ENCODE measurements at places on chromosomes 2 and 18. TPM values are rescaled to one million over a fixed set of nuclear protein-coding genes. Genes with fewer than 3 reads are reported as not detected.

- no peak for DNase-seq
Measured at GRCh38 chr18:2848247-2849246, 1.7 kb downstream of the EMILIN2 start.

DNA sequence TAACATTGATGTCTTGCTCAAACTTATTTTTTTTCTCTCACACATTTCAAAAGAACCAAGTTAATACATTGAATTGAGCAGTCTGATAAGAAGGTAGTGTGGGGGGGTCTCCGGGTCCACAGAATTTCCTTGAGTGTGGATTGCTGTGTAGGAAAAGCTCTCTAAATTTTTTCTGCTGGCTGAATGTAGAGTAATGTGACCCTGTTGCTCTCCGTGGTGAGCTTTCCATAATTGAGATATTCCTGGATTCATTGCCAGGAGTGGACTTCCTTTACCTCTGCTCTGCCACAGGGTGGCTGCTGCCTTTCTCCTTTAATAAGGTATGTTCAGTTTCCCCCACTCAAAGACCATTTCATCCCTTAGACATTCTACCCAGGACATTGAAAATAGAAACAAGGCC is 50.9 kb downstream of the PKP4 start:
- DNase-seq = no peak

DNA sequence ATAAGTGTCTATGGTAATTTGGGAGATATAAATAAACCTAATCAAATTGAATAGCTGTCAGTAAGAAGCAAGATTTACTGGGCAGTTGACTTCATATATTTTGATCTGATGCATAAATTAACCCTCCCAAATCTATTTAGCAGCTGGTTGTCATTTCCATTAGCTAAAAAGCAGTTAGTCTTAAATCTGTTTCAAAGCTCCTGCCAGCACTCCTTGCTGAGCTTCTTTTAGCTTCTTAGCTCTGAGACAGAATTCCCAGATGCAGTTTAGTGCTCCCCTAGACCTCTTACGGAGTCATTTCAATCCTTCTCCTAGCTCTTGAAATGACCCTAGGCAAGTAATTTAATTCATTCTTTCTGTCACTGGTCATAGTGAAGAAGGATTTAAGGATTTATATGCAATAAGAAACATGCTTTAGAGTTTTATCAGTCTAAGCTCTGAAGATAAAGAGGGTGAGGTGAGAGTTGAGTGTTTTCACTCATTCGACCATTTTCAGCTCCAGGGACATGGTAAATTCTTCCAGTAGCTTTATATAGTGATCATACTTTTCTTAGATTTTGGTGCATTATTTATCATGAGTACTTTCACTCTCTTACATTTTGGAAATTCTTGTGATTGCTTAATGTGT is 98.9 kb downstream of the PHLPP1 start:
- DNase-seq = no peak

DNA sequence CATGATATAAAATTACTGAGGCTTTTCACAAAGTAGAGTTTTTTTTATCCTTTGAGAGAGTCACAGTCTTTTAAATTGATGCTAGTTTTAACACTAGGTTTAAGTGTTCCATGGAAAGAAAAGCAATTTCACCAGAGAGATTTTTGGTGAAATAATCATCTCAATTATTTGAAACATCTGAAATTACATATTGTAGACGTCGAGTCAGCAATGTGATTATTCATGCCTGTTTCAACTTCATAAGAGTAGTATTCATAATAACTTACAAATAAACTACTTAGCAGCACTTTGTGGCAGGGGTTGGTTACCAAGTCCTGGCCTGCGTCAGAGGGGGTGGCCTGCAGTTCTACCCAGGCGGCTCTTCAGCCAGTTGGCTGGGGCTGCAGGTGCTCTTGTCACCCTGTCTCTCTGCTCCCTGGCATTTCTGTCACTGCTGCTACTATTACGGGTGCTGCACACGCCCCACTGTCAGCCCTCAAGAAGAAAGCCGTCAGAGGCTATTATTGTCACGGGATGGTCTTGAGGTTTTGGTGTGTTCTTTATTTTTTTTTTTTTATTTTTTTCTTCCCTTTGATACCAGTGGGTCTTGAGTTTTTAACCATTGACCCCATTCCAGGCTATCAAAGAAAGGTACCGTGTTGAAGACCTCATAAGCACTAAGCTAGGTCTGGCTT is 50.4 kb downstream of the MALT1 start:
- no peak for DNase-seq

DNA sequence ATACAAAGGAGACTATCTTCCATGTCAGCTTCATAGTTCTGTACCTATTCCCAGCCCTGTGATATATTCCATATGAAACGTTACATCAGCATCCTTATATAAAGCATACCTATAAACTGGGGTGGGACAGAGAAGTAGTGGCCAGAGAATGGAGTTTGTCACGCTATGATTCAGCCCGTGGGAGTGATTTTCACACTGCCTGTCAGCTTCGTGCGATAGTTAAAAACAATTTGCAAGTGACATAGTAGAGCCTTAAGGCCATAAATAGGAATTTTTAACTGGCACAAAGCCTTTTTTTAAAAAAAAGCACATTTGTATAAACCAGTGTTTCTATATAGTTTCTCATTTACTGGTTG is 30.2 kb downstream of the PKP4 start:
- DNase-seq = no peak

- no peak for DNase-seq
Measured at GRCh38 chr2:98298683-98299164, 47.5 kb upstream of the CNGA3 start.

Gene FBXO41
- total RNA-seq = 7.4 TPM

Gene NFE2L2
- total RNA-seq = 126 TPM

DNA sequence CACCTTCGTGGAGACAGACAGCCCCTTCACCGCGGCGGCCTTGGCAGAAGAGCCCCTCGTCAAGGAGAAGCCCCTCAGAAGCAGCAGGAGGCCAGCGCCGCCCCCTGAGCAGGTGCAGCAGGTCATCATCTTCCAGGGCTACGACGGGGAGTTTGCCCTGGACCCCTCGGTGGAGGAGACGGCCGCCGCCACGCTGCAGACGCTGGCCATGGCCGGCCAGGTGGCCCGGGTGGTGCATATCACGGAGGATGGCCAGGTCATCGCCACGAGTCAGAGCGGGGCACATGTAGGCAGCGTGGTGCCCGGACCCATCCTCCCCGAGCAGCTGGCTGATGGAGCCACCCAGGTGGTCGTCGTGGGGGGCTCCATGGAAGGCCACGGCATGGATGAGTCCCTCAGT is 145.7 kb downstream of the PTGR3 start:
- DNase-seq = no peak

Gene WNT10A
- total RNA-seq = 3.6 TPM

GRCh38 chr18:26442126-26442525 is 106.2 kb downstream of the KCTD1 start:
- DNase-seq = no peak

Gene TXNDC9
- total RNA-seq = 30.3 TPM

Measured in prostate gland (tissue), 2 donors.